Jurkat, Clone E6-1 (cell line): ENCODE measurements at places on chromosomes 1 and 21.
A peak's percentile ranks its signal among the peaks of the same experiment; 100 is the strongest.

- peak; percentile 75 for DNase-seq
These were observed 47.4 kb upstream of the OSBPL9 start for GRCh38 chr1:51569284-51570062.

DNA sequence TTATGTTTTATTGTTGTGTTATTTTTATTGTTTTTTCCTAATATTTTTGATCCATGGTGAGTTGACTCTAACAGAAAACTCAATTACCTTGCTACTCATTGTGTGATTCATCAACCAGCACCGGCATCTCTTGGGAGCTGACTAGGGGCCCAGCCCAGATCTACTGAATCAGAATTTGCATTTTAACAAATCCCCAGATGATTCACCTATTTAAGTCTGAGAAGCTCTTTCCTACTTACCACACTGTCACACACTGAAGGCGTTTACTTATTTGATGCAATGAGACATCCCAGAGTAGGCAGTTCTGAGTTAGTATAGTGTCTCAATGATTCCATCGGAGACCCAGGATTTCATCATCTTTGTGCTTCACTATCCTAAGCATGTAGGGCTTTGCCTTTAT is 416.6 kb downstream of the RWDD3 start:
- DNase-seq, result no peak

- no peak for DNase-seq
These were observed 115.3 kb upstream of the RUNX1 start for GRCh38 chr21:35164380-35164779.

- no peak for DNase-seq
These were observed 54.9 kb upstream of the ENAH start for GRCh38 chr1:225707824-225708223.

GRCh38 chr1:188782220-188782841 is 1695.3 kb downstream of the BRINP3 start:
- peak; percentile 44 for DNase-seq

DNA sequence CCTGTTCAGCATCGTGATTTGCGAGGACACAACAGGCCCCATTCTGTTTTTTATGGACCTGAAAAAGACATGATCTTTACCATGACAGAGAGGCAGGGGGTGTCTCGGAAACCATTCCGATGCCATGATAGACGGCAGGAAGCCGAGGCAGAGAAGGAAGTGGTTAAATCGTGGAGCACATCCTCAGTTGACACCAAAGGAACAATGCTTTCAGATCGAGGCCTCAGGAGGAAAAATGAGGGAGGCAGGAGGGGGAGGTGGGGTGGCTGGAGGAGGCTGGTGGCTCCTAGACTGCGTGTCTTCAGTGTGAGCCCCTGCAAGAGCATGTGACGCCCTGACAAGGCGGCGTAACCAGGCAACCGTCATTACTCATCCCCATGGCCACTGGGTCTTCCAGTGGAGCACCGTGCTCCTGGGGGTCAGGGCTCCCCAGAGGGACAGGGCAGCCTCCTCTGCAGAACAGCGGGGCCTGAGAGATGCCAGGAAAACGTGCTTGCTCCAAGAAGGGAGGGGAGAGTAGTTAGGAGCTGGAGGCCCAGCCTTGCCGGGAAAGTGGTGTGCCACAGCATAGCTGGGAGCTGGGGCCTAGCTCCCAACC is 172.8 kb upstream of the TMEM51 start:
- peak; percentile 55 for DNase-seq

DNA sequence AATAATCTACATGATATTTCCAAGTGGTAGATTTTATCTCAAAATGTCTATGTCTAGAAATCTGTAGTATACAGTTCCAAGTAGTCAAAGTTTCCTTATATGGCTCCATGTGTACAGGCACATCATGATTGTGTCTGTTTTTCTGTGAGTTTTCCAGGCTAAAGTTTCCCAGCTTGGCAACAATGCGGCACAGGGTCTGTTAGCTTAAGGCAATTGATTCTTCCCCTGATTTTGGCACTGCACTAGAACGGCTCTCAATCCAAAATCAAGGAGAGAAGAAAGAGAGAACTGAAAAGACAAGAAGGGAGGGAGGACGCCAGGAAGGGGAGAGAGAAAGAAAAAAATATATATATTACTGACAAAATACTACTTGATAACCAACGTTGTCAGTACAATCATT is 193.9 kb upstream of the SNX7 start:
- no peak for DNase-seq

GRCh38 chr1:151458802-151459330 is 428 bp downstream of the POGZ start:
- DNase-seq, result peak; percentile 59

GRCh38 chr1:53299233-53299632 is 28.6 kb downstream of the LRP8 start:
- no peak for DNase-seq

GRCh38 chr1:198177546-198177945 is 20.7 kb downstream of the NEK7 start:
- DNase-seq, result no peak

DNA sequence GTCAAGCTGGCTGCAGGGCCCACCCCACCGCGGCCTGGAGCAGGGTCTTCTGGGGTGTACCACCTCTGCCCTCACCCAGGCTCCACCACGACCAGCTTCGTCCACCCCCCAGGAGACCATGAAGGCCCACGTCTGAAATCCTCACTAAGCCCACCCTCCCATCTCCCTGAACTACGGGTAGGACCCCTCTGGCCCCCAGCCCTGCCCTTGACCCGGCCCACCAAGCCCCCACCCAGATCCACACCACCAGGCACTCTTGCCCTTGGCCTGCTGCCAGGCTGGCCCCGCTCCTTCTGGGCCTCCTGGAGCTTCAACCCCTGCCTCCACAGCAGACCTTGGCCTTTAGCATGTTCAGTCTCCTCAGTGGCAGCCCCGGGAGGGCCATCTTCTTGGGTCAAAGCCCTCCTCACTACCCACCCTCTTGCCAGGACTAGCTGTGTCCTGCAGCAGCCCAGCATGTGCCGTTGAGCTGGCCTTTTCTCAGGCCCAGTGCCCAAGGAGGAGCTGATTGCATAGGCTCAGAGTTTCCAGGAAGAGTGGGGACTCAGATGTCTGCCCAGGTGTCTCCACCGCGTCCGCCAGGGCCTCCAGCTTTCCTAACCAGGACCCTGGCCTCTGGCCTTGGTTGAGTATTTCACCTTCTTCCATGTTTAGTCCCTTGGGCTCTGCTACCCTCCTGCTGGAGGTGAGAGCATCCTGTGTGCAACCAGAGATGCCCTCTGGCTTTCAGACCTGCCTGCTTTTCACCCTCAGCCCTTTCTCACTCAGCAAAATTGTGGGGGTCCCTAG is 17.7 kb upstream of the SAMD11 start:
- no peak for DNase-seq

DNA sequence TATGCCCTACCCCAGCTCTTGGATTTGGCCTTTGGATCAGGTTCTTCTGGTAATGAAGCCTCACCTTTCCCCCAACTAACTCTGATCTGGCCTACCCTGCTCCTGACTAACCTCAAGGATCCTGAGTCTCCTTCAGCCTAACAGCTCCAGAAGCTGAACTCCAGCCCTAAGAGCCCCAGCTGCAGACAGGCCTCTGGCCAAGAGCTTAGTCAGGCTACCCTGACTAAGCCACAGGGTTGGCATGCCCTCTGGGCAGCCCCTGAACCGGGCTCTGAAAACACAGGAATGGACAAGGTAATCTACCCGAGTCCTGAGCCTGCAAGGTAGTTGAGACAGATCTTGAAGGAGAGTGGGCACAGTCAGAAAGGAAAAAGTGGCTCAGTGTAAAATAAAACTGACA is 29.4 kb downstream of the COA7 start:
- no peak for DNase-seq

DNA sequence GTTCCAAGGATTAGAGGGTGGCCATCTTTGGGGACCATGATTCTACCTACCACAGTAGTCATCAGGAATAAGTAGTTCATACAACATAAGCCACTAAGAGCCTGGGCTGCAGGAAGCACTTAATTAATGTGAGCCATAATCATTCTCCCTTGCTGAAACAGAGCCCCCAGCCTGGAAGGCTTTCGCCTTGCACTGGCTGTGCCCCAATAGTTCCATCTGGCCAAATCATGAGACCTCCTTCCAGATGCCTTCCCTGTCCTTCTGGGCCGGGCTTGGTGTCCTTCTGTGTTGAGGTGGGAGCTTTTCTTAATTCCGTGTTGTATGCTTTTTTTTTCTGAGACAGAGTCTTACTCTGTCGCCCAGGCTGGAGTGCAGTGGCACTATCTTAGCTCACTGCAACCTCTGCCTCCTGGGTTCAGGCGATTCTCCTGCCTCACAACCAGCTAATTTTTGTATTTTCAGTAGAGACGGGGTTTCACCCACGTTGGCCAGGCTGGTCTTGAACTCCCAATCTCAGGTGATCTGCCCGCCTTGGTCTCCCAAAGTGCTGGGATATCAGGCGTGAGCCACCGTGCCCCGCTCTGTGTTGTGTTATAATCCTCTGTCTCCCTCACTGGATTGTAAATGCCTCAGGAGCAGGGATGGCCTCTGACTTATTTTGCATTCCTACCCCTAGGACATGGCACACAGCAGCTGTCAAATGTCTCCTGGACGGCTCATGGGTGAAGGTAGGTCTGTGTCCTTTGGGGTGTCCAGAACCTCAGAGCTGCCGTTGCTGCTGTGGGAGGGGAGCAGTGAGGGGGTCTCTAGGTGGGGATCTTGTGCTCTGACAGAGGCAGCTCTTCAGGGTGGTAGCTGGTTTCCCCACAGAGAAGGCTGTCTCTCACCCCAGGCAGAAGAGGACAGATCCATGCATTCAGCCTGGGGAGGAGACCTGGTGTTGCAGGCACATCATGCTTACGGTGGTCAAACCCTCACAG is 10.1 kb downstream of the GNG4 start:
- no peak for DNase-seq

DNA sequence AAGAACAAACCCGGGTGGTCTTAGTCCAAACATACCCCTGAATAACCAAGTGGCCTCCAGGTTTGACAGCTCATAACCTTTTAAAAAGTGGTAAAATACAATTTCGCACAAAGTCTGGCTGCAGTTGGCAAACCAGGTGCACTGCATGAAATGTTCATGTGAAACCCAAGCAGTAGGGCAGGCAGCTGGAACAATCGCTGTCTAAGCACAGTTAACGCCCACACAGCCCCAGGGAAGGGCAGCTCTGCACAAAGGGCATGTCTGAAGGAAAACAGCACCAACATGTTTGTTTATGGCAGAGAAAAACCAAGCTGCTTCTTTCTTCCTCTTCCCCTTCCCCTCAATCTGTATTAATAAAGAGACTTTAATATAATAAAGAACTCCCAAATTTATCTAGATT is 49.5 kb downstream of the KIAA1614 start:
- no peak for DNase-seq

GRCh38 chr1:211009944-211010343 is 124.0 kb downstream of the KCNH1 start:
- no peak for DNase-seq

GRCh38 chr1:67599085-67599484 is 85.9 kb upstream of the GADD45A start:
- DNase-seq, result no peak

DNA sequence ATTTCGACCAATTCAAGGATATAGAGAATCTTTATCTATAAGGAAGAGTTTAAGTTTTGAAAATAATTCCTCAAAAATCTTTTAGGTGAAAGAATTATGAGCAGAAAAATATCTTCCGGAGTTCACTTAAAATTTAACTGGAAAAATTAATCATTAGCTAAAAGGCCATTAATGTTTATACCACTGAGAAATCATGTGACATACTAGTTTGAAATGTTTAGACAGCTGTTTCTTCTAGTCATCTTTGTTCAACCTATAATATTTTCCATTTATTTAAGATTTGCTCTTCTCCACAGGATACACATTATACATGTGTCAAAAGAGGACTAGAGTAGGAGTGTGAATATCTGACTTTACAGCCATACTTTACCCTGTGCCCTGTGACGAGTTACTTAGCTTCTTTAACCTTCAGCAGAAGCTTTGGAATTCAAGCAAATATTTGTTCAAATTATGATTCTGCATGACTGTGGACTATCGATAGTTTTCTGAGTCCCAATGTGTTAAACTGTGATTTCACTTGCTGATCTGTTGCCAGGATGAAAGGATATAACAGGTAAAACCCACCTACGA is 374.8 kb downstream of the BRINP3 start:
- DNase-seq, result no peak

- peak; percentile 47 for DNase-seq
These were observed 5.8 kb downstream of the CAPZB start for GRCh38 chr1:19479351-19480120.

DNA sequence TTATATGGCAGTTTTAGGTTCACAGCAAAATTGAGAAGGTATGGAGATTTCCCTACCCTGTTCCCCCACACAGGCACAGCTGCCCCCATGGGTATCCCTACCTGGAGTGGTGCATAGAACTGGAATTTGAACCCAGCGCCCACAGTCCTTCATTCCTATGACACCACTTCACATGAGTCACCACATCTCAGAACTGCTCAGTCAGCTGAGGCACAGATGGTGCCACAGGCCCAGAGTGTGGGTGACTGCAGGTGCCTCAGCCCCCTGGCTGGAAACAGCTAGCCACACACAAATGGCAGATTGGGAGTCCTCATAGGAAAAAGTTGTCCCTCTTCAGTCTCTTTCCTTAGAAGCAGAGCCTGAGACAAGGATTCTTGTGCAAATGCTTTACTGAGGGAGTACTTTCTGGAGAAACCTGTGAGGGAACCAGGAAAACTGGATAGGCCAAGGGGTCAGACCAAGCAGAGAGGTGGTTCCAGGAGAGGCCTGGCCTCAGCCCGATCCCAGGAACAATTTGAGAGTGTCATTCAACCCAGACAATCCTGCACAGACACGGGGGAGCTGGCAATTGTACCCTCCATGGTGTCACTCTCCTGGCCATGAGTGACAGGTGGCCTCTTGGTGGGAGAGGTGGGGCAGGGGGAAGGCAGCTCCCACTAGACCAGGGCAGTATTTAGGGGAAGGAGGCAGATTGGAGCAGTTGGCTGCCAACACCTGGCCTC is 6.9 kb downstream of the PLA2G2D start:
- no peak for DNase-seq

DNA sequence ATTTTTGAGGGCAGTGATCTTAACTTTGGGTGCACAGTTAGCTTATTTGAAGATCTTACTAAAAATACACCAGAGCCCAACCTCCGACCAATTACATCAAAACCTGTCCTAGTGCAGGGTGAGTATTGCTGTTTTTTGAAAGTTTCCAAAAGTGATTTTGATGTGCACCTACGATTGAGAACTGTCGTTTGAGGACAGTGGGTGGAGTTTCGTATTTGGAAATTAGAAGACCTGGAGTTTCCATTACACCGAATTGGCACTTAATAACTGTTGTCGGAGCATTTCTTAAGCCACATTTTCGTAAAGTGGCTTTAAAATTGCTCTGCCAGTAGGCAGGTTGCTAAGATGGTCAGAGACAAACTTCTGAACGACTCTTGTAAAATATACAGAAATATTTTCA is 1.1 kb downstream of the SOD1 start:
- no peak for DNase-seq

- DNase-seq, result no peak
These were observed 112.1 kb downstream of the PHTF1 start for GRCh38 chr1:113647164-113647563.

- no peak for DNase-seq
These were observed 11.2 kb downstream of the ZBTB18 start for GRCh38 chr1:244062156-244062725.

GRCh38 chr1:234398849-234399381 is 25.7 kb downstream of the COA6 start:
- no peak for DNase-seq

GRCh38 chr1:53122961-53123413 is 19.5 kb downstream of the SLC1A7 start:
- DNase-seq, result no peak

GRCh38 chr1:52439976-52440375 is 35.6 kb downstream of the PRPF38A start:
- DNase-seq, result no peak

GRCh38 chr1:67515324-67516080 is 85.3 kb upstream of the SERBP1 start:
- DNase-seq, result no peak
